Stimulated activated CD8-positive, alpha-beta memory T cell treated with anti-CD3 and anti-CD28 coated beads, Interleukin-4, amount 100 ng/mL, for 1 hour (primary cell): ENCODE measurements at places on chromosomes 16 and 17.

GRCh38 chr17:35095741-35096140 lies 23.9 kb downstream of the RAD51D start:
- no peak for DNase-seq

DNA sequence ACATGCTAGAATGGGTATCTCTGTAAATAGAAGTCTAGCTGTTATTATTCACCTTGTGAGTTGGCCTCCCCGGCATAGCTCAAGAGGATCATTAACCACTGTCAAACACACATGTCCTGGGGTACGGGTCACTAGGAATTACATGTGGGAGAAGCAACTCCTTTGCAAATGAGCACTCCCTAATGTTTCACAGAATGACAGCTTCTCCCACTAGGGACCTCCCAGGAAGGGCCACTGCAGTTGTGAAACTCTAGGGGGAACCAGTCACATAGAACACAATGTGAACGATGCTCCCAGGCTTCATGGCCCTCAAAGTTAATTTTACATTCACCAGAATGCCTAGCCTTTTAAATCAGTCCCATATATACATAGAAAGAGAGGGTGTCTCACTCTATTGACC lies 12.4 kb upstream of the ZNF19 start:
- DNase-seq = no peak

GRCh38 chr16:11372829-11373306 lies 27.6 kb downstream of the RMI2 start:
- no peak for DNase-seq

DNA sequence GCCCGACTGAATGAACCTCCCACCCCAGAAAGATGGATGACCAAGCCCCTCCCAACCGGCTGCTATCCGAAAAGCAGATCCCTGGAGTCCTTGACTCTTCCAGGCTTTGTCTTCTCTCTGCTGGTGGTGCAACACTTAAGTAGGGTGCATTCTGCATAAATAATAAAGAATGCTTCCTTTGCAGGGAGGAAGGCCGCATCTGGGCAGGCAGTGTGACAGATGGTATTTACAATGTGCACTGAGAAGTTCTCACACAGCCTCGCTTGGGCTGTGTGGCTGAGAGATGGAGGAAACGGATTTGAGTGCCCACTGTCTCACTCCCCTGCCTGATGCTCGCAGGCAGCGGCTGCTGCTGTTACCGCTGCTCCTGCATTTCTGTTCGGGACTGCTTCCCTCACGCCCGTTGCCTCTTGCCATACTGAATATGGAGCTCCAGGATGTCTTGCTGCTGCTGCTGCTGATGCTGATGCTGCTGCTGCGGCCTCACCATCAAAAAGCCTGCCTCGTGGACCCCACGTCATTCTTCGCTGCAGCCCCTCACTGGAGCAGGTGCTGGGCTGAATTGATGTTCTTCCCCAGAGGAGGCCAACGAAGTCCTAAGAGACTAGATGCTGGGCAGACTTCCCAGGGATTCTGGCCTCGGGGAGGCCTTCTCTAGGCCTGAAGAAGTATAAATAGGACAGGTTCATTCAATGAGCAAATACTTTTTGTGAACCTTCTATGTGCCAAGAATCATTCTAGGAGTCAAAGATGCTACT lies 7.1 kb upstream of the RHBDL3 start:
- no peak for DNase-seq

GRCh38 chr17:76438906-76439305 lies 14.0 kb downstream of the UBE2O start:
- no peak for DNase-seq

- DNase-seq = no peak
Measured at GRCh38 chr16:9370061-9370491, 278.6 kb downstream of the HAPSTR1 start.

GRCh38 chr16:89410794-89411309 lies 79.5 kb downstream of the ANKRD11 start:
- DNase-seq = no peak

GRCh38 chr17:78377858-78378224 lies 608 bp upstream of the PGS1 start:
- DNase-seq = no peak
